ENCODE measurements at places on chromosomes 11 and 22.

GRCh38 chr11:28460348-28460747, 352.2 kb downstream of the METTL15 start:
- DNase-seq, result no peak

GRCh38 chr11:2215230-2215560, 43.6 kb upstream of the TH start:
- DNase-seq, result no peak

- DNase-seq, result no peak
Measured at GRCh38 chr22:37986371-37986770, 2.0 kb upstream of the SOX10 start.

GRCh38 chr11:113370634-113371033, 16.9 kb upstream of the ANKK1 start:
- no peak for DNase-seq

DNA sequence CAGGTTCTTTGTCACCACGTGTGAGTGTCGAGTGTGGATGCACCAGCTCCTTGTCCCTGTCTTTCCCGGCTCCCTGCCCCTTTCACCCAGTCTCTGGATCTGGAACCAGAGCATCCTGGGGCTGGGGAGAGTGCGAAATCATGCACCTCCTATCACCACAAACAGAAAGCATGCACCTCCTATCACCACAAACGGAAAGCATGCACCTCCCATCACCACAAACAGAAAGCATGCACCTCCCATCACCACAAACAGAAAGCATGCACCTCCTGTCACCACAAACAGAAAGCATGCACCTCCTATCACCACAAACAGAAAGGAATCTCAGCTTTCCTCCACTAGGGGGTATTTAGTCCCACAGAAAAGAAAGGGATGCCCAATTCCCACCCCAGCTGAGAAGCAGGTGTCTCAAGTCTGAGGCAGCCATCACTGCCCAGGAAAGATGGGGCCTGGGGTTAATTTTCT, 5.9 kb upstream of the GLB1L3 start:
- DNase-seq, result no peak

GRCh38 chr11:61739966-61740365, 12.5 kb upstream of the MYRF start:
- no peak for DNase-seq

GRCh38 chr11:69654001-69654659, 13.2 kb downstream of the CCND1 start:
- no peak for DNase-seq

- no peak for DNase-seq
Measured at GRCh38 chr11:12798609-12799011, 124.4 kb downstream of the TEAD1 start.

DNA sequence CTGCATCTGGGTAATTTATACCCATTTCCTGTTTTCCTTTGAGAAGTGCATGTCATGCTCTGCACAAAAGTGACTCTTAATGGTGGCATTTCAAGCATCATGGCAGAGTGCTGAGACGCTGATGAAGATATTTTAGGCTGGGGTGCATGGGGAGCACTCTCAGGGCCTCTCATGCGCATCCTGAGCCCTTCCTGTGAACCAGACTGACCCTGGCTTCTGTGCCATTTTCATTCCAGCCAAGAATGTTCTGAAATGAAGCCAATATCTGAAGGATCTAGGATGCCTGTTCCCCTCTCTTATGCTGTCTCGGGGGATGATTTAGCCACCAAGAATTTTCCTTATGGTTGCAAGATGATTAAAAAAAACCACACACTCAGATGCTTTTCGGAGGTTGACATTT, 61.5 kb downstream of the MIAT start:
- no peak for DNase-seq

GRCh38 chr11:44332665-44333064, 22.7 kb upstream of the ALX4 start:
- no peak for DNase-seq

DNA sequence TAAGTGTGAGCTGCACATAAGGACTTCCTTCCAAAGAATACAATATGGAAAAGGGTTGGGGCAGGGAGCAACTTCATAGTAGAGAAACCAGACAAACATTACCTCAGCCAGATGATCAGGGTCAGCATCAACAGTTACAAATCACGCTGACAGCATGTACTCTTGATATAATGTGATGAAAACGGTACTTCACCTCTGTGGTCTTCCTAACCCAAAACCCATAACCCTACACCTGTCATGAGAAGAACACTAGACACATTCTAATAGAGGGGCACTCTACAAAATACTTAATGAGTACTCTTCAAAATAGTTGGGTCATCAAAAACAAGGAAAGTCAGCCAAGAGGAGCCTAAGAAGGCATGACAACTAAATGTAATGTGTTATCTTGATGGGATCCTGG, 43.9 kb downstream of the RRAS2 start:
- no peak for DNase-seq

GRCh38 chr11:35163702-35164496, 24.9 kb downstream of the CD44 start:
- DNase-seq, result no peak

DNA sequence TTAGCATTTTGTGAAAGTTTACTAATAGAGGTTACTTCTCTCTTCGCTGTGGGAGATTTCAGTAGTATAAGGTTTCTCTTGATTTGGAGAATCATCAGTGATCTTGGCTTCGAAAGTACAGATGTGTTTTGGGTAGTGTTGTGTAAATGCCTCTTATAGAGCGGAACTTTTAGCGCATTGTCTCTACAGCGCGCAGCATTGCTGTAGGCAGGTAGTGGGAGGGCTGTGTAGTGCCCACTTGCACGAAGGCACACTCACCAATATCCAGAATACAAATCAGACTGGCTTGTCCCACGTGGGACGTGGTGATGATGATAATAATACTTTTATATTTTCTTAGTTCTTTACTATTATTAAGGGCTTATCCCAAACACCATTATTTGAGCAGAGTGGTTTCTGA, 51.4 kb downstream of the FAM83F start:
- DNase-seq, result no peak

- no peak for DNase-seq
Measured at GRCh38 chr11:47850337-47850736, 2.2 kb upstream of the NUP160 start.

DNA sequence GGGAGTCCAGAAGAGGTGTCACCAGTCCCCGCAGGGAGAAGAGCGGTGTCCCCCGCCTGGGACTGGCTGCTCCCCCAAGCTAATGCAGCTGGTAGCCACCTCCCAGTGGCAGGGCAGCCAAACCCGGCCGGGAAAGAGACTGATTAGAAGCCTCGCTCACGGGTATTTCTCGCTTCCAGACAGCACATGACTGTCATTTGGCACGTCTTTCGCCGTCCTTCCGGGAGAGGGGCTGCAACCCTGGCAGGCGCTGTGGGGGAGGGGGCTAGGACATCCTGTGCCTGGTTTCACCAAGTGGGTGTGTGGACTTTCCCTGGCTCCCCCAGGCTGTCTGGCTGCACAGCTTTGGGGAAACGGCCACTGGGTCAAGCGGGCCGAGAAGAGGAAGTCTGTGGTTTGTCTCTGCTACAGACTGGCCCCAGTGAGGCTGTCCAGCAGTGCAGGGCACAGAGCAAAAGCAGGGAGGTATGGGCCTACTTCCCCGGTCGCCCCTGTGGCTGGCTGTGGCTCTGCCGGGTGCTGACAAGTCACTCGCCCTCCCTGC, 3.8 kb downstream of the CD81 start:
- DNase-seq, result peak; percentile 87

DNA sequence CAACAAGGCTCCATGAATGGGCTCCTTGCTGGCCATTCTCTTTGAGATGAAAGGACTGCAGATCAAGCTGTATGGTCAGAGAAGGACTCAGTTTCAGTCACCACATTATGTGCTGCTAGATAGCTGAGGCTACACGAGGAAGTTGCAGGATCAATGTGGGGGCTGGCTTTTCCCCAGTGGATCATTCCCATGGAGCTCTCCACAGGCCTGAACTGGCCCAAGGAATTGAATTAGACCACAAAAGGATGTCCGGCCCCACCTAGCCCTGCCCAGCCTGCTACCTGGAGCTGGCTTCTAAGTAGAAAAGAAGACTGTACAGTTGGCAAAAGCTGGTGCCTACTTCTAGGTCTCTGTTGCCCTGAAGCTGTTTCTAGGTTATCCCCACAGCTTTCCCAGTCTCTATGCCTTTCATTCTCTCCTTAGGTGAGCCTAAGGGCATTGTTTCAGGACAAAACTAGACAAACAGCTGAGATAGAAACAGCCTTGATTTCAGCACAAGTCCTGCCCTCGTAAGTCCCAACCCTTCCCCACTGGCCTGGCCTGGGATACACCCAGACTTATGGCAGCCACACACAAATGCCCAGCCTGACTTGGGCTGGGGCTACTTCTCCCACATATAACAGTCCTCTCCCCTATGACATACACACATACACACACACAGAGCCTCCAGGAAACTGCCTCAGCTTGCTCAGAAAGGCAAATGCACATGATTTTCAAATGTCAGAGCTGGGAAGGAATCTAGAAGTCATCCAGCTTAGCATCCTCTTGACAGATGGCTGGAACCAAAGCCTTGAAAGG, 129.1 kb upstream of the NCAM1 start:
- DNase-seq, result no peak

DNA sequence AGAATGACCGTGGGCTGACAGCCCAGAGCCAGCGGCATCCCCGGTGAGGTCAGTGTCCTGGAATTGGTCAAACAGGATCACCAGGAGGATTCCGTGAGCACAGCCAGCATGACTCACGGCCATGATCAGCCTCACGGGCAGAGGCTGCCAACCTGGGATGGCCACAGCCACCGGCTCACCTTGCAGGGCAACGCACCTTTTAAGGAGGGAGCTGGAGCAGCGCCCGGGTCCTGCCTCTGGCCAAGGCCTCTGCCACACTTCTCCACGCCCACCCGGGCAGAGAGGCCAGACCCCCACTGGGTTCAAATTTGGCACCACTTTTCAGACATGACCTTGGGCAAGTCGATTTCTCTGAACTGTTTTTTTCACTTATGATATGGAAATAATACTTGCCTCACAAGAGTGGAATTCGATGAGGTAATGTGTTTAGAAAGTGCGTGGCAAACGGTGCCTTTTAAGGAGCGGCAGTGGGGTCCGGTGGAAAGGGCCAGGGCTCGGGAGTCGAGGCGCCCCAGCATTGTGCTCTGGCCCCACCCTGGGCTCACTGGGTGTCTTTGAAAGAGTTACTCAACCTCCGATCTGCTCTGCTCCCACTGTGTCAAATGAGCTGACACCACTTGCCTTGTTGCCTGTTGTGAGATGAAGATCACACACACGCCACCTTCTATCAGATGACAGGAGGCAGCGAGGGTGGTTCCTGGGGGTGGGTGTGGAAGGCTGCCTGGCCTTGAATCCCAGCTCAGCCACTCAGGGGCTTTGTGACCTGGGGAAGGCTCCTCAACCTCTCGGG, 16.0 kb downstream of the TXN2 start:
- peak; percentile 85 for DNase-seq

- DNase-seq, result no peak
Measured at GRCh38 chr11:60872961-60873524, 5.7 kb downstream of the ZP1 start.

GRCh38 chr22:32518848-32519247, 44.2 kb downstream of the FBXO7 start:
- no peak for DNase-seq

DNA sequence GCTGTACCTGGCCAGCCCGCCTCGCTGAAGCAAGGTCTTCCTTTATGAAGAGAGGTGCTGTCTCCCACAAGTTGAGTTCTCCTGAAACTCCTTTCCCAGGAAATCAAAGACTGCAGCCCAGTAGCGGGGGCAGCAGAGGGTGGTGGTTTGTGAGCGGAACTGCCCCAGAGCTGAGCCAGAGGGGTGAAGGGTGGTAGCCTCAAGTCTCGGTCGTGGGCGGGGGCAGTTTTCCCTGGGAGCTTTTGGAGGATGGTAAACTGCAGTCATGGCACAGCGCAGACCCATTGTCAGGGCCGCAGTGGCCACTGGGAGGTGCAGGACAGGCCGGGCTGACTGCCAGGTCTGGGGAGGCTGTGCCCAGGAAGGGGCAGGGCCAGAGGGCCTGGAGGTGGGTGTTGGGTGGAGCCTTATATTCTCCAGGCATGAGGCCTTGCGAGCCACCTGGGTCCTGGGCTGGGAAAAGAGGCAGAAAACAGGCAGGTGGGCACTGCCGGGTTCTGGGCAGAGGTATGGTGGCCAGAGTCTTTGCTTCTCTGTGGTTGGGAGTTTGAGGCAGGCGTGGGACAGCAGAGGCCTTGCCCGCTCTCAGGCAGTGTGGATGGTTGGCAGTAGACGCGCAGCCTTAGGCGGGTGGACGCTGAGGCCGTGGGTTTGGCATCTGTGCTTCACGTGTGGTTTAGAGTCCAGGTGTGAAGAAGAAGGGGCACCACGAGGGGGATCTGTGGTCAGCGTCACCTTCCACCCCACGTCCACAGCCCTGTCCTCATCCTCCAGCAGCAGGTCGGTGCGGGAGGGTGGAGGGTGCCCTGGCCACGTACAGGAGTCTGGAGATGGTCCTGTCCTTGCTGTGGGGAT, 1176.4 kb downstream of the BRD1 start:
- DNase-seq, result no peak

GRCh38 chr11:78791254-78791653, 216.6 kb upstream of the NARS2 start:
- no peak for DNase-seq

- DNase-seq, result no peak
Measured at GRCh38 chr11:116422956-116423600, 349.7 kb downstream of the BUD13 start.

DNA sequence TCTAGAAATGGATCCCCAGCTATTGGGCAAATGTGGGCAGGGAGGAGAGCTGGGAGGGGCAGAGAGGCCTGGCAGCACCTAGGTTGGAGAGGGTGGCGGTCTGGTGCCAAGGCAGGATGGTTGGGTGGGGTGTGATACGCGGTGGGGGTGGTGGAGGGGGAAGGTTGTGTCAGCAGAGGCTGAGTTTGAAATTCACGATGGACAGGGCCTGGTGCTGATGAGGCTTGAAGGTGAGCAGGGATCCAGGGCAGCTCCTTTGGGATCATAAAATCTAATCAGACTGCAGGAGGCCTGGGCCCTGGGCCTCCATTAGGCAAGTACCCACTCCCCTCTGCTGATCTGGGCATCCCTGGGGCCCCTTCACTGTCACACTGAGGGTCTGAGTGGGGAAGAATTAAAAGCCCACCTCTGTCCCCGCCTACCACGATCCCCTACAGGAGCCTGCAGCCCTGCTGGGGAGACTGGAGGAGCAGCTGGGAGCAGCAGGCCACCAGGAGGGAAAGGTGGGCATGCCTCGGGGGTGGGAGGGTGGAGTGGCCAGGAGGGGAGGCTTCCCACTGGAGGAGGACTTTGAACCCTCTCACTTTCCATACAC, 24.0 kb downstream of the IGLL1 start:
- no peak for DNase-seq

GRCh38 chr22:43377548-43377895, 34.3 kb upstream of the MPPED1 start:
- DNase-seq, result no peak

Data from right atrium auricular region (tissue), 2 donors.